AG10803 (cell line): ENCODE measurements at places on chromosomes 2 and 18.

DNA sequence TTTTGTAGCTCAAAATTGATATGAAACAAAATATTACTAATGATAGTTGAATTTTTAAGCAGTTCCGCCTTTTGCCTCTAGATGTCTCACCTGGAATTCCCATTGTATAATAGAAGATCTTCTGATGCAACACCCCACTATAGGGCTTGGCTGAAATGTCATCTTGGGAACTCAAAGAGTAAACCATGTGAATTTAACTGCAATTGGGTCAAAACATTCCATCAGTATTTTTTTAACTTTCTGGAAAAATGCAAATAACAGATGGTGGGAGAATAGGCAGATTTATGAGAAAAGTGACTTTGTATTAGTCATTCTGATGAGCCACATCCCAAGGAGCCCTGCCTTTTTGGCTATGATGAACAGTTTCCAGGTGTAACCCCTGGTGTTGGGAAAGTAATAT is 489.9 kb downstream of the NYAP2 start:
- peak; percentile 94 for DNase-seq

DNA sequence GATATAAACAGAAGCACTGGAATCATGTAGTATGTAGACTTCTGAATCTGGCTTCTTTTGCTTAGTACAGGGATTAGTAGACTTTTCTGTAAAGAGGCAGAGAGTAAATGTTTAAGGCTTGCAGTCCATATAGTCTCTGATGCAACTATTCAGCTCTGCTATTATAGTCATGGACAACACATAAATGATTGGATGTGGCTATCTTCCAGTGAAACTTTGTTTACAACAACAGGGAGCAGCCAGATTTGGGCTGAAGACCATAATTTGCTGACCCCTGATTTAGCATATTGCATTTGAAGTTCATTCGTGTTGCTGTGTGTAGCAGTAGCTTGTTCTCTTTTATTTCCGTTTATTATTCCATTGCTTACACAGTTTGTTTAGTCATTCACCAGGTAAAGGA is 55.0 kb downstream of the GPD2 start:
- no peak for DNase-seq

- no peak for DNase-seq
Observed at GRCh38 chr2:231163414-231164095, 34.9 kb upstream of the ARMC9 start.

DNA sequence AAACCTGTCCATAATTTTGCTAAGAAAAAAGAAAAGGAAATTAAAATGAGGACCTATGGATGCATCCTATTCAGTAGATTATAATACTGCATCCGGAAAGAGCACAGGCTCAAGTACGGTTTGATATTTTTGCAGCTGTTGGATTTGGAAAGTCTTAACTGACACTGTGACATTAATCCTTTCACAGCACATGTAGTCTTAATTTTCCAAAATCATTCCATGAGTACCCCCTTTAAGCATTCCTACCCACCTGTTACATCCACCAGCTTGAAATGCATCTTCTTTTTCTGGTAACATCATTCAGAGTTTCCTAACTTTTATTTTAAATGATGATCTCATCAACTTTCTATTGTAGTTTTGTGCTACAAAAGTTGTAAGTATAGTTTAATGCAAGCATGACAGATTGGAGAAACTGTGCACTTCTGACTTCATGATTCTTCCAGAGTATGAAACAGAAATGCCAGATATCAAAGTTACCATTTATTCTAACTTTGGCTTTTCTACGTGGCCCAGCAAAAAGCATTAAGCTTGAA is 113.5 kb downstream of the ESCO1 start:
- DNase-seq = no peak

- peak; percentile 95 for DNase-seq
Observed at GRCh38 chr2:186422226-186422625, 63.8 kb upstream of the ZC3H15 start.

GRCh38 chr2:206341396-206341795 is 66.9 kb downstream of the ZDBF2 start:
- DNase-seq = no peak

- DNase-seq = peak; percentile 95
Observed at GRCh38 chr2:54570925-54571694, 115.0 kb downstream of the SPTBN1 start.

GRCh38 chr2:240921311-240921994 is 15.3 kb downstream of the CROCC2 start:
- DNase-seq = peak; percentile 98

- DNase-seq = no peak
Observed at GRCh38 chr2:118721817-118722551, 125.5 kb downstream of the EN1 start.

DNA sequence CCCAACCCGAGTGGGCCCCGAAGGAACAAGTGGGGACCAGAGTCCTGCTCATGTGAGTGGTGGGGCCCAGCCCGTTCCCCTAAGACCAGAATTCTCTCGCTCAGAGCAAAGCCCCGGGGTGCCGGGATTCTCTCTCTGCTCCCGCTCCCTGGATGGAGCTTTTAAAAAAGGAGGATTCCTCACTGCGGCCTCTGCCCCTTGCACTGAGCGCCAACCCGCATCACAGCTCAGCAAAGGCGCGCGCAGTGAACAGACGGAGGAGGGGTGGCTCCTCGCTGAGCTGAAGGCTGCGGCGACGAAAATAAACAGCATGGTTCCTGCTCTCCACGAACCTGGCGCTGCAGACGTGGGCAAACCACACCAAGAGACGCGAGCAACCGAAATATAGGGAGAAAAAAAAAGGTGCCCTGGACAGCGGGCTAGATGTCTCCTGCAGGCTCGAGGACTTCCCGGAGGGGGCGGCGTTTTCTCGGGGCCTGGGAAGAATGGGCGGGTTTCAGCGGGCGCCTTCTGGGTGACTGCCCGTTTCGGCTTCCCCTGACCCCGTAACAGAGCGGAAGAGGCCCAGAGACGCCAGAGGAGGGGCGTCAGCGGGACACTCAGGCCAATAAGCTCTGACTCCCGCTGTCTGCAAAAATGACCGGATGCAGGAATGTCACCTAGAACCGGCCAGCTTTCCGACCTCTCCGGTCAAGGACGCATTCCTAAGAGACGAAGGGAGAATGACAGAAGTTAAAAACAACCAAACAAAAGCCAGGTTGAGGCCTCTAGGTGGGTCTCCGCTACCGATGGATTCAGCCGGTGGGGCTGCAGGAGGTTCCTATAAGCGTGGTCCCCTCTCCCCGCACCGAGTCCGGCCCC is 819 bp upstream of the KLF11 start:
- peak; percentile 65 for DNase-seq

GRCh38 chr18:75507636-75508035 is 80.1 kb upstream of the SMIM21 start:
- DNase-seq = peak; percentile 23

DNA sequence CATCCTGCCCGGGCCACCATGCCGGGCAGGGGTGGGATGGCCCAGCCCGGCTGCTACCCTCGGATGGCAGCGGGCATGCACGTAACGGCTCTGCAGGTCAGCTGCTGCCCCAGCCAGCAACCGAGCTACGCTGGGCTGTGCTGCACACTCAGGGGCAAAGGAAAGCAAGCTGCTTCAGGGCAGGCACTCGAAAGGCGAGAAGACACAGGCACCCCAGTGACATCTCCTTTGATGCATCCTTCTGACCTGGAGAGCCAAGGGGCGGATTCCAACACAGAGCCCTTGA is 8.8 kb downstream of the HDAC4 start:
- no peak for DNase-seq

- no peak for DNase-seq
Observed at GRCh38 chr2:27640722-27641245, 11.9 kb downstream of the GPN1 start.

DNA sequence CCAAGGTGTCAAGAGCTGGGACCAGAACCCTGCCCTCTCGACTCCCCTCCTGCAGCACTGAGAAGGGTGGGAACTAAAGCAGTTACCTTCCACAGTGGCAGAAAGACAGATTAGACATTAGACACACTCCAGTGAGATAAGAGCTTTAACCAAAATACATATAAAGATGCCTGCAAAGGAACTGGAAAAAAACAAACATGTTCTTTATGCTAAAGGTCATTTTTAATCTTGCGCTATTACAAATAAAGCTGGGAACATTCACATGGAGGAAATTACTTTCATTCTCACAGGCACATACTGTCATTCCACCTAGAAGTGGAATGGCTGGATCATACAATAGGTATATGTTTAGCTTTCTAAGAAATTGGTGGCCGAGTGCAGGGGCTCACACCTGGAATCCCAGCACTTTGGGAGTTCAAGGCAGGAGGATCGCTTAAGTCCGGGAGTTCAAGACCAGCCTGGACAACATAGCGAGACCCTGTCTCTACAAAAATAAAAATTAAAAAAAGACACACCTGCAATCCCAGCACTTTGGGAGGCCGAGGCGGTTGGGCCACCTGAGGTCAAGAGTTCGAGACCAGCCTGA is 41.9 kb downstream of the C2orf76 start:
- DNase-seq = no peak

GRCh38 chr2:5528706-5529105 is 163.5 kb upstream of the SOX11 start:
- DNase-seq = no peak

DNA sequence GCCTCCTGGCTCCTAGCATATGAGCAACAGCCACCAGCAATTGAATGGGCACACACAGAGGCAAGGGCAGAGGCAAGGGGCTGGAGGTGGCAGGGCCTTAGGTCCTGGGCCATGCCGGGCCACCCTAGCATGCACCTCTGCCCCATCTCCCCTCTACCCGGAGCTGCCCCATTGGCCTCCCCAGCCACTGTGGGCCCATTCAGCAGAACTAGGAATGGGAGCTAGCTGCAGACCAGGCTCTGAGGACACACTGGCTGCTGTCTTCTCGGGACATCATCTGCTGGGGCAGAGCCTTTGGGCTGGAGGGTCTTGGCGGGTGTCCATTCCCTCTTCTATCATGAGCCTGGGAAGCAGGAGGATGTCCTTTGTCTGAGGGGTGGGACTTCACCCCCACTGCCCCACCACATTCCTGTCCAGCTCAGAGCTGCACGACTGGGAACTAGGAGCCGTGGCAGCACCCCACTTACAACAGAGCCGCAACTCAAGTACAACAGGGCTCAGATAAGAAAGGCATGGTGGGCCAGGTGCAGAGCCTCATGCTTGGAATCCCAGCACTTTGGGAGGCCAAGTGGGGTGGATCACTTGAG is 800 bp downstream of the VIL1 start:
- DNase-seq = no peak

- no peak for DNase-seq
Observed at GRCh38 chr2:157327200-157327599, 1.6 kb upstream of the ERMN start.

GRCh38 chr2:83055376-83056010 is 1403.6 kb downstream of the SUCLG1 start:
- peak; percentile 77 for DNase-seq

- DNase-seq = no peak
Observed at GRCh38 chr2:163719331-163719730, 16.5 kb downstream of the FIGN start.

- no peak for DNase-seq
Observed at GRCh38 chr2:217915706-217916105, 87.1 kb downstream of the TNS1 start.

- no peak for DNase-seq
Observed at GRCh38 chr2:76506538-76506937, 795.8 kb upstream of the GCFC2 start.

DNA sequence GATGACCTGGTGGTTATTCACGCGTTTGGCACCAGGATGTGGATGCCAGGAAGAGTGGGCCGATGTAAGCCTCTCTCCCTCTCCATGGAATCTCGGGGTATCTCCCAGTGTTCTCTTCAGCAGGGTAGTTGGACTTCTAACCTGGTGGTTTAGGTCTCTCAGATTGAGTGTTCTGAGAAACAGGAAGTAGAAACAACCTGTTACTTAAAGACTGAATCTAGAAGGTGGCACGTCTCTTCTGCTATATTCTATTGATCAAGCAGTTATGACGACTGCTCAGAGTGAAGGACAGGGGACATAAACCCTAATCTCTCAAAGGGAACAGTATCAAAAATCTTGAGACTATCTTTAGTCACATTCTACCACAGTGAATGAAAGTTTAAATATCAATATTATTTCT is 918.7 kb upstream of the PIK3C3 start:
- DNase-seq = no peak

- DNase-seq = peak; percentile 42
Observed at GRCh38 chr18:70289351-70290312, 787 bp downstream of the SOCS6 start.

GRCh38 chr18:57543560-57543959 is 42.9 kb downstream of the FECH start:
- no peak for DNase-seq

DNA sequence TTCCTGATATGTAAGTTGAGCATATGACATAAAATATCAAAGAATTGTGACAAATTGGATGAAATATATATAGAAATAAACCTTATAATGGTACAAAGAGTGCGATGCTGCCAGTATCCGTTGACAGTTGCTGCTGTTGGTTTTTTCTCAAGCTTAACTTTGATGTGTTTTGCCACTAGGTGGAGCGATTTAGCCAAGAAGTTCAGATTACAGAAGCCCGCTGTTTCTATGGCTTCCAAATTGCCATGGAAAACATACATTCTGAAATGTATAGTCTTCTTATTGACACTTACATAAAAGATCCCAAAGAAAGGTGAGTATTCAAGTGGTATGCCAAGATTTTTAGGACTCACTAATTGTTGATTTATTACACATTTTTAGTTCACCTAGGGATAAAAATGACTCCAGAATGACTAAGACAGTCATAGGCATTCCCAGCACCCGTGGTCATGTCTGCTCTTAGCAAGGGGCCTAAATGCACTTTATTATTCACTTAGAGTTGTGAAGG is 2.1 kb downstream of the RRM2 start:
- peak; percentile 78 for DNase-seq

DNA sequence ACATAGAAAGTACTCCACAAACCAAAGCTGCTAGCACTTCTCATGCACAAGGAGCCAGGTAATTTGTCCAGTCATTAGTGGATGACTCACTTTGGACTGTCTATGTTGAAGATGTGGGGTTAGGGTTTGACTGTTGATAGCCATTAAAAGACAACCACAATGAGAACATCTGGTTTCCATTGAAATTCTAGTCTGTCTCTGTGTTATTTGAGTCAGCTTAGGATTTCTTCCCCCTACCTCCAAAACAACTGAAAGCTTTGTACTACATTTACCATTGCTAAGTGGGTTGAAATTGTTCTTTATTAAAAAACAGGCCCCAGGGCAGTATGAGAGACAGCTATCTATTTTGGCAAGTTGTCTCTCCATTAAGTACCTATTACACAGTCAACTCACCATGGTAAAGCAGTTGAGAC is 50.2 kb upstream of the ANKRD44 start:
- DNase-seq = peak; percentile 81

- peak; percentile 20 for DNase-seq
Observed at GRCh38 chr2:68548396-68548795, 81.0 kb downstream of the APLF start.

DNA sequence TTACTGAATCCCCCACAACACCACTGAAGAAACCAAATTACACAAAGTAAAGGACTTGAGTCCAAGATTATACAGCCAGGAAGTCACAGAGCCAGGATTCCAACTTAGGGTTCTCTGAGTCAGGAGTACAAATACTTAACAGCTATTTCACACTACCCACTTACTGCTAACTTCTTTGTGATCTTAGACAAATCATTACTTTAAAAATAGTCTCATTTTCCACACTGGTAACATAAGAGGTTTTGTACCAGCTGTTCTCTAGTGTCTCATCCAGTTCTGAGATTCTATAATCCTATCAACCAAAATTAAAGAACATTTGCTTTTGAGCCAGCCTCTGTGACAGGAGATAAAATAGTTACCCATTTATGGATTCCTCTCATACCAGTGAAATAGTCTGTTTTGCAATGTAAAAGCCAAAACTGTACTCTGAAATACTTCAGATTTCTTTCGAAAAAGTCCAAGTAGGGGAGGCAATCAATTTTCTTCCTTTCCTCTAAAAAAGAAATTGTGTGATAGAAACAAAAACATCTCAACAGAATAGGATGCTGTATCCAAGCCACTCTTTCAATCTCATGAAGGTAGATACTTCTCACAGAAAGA is 157.6 kb downstream of the LRATD1 start:
- DNase-seq = peak; percentile 91
